COR-L47 (cell line): ENCODE measurements at places on chromosomes 1 and 21.

GRCh38 chr1:157566484-157567300 lies 14.4 kb upstream of the FCRL5 start:
- no peak for DNase-seq

DNA sequence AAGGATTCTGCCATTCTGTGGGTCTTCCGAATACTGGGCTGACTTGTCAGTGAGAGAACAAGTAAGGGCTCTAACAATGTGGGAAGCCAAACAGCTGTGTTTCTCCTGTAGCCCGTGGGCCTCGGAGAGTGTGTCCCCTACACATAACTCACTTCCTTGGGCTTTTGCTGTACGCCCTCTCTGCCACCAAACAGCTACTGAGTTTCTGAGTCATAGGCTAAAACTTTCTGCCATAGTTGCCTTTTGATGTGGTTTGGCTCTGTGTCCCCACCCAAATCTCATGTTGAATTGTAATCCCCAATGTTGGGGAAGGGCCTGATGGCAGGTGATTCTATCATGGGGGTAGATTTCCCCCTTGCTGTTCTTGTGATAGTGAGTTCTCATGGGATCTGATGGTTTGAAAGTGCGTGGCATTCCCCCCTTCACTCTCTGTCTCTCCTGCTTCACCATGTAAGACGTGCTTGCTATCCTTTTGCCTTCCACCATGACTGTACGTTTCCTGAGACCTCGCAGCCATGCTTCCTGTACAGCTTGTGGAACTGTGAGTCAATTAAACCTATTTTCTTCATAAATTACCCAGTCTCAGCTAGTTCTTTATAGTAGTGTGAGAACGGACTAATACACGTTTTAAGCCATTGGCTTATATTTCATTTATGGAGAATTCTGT lies 194.8 kb upstream of the HMCN1 start:
- DNase-seq = no peak

- no peak for DNase-seq
Measured at GRCh38 chr21:25370311-25370744, 237.0 kb downstream of the MRPL39 start.

GRCh38 chr21:29164323-29164942 lies 34.0 kb downstream of the MAP3K7CL start:
- DNase-seq = peak; percentile 41

GRCh38 chr1:67441739-67442281 lies 11.6 kb upstream of the SERBP1 start:
- DNase-seq = no peak

DNA sequence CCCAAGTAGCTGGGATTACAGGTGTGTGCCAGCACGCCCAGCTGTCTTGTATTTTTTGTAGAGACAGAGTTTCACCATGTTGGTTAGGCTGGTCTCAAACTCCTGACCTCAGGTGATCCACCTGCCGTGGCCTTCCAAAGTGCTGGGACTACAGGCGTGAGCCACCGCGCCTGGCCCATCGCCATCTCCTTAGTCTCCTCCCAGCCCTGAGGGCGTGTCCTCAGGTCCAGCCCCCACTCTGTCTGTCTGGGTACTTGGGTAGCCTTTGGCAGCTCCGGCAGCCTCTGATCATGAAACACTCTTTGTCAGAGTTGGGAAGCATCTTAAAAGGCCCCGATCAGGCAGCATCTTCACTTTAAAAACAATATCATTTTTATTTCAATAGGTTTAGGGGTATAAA lies 90.3 kb upstream of the DISP3 start:
- no peak for DNase-seq

GRCh38 chr1:43995984-43996732 lies 4.8 kb downstream of the CCDC24 start:
- DNase-seq = no peak
